ENCODE measurements at places on chromosomes 7 and 10.

- DNase-seq: peak; percentile 16
Measured at GRCh38 chr10:89887830-89888229, 186.4 kb downstream of the KIF20B start.

- no peak for DNase-seq
Measured at GRCh38 chr10:84548869-84549268, 220.5 kb downstream of the CCSER2 start.

DNA sequence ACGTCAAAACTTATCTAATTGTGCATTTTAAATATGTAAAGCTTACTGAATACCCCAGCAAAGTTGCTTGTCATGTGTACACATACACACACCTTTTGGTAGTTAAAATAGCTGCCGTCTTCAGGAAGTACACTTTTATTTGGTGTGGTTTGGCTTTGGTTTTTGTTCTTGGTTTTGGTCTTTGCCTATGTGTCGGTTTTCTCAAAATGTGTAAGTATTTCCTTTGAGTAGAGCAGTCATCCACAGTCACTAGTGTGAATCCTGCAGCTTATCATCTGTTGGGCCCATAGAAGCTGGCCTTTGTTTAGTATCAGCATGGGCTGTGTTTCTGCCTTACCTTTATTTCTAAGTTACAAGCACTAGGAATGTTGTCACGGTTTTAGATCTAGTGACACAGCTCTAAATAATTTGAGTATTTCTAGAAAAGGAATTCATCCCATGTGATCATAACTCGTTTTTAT is 35.3 kb downstream of the NET1 start:
- DNase-seq: no peak

DNA sequence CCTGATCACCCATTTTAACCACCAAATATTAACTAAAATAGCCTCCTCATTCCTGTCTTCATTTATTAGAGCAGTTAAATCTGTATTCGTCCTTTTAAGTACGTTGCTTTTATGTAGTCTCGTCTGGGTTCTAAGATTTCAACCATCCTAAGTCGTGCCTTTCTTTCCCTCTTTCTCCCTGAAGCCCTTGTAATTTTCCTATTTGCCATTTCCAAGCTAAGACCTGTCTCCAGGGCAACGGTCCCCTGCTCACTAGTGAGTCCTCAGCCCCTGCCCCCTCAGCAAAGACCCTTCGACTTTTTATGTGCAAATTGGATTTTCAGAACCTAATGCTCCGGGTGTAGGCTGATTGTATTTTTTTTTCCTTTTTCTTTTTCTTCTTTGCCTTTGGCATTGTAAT is 16.1 kb upstream of the MEST start:
- DNase-seq: no peak

DNA sequence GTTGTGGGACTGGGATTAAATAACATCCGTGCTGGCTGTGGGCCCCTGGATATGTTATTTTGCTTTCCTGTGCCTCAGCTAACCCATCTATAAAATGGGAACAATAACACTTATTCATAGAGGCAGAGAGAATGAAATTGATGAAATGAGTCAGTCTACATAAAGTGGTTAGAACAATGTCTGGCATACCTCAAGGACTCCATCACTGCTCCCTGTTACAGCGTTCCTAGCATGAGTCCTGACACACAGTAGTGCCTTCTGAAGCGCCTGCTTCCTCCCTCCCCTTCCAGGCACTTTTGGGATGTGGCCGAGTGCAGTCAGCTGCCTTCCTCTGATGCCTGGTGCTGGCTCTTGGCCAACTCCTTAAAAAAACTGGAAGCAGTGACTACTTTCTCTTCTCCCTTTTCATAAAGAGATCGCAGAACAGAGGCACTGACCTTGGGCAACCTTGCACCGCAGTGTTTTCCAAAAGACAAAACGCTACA is 108.4 kb upstream of the ZMIZ1 start:
- DNase-seq: peak; percentile 74

All from head of caudate nucleus (tissue), 42 donors.